ENCODE measurements at places on chromosomes 6 and 20.

GRCh38 chr20:36975099-36975818 lies 23.8 kb upstream of the SAMHD1 start:
- no peak for DNase-seq

DNA sequence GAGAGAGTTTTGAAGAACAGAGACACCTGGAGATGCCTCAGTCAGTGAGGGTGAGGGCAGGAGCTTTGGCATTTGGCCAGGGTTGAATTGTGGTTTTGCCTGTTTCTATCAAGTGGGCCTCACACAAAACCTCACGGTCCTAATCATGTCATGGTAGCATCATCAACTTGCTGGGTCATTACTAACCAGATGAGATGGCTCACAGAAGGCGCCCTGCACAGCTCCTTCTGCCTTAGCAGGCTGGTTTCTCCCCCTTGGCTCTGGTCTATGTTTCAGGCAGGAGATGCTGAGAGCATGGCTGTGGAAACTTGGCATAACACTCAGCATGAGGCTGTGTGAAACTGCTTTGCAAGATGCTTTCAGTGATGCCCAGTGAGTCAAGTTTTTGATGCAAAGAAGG lies 99.3 kb downstream of the LRRC1 start:
- peak; percentile 83 for DNase-seq

GRCh38 chr6:36297511-36297910 lies 27.7 kb downstream of the PNPLA1 start:
- DNase-seq: no peak

DNA sequence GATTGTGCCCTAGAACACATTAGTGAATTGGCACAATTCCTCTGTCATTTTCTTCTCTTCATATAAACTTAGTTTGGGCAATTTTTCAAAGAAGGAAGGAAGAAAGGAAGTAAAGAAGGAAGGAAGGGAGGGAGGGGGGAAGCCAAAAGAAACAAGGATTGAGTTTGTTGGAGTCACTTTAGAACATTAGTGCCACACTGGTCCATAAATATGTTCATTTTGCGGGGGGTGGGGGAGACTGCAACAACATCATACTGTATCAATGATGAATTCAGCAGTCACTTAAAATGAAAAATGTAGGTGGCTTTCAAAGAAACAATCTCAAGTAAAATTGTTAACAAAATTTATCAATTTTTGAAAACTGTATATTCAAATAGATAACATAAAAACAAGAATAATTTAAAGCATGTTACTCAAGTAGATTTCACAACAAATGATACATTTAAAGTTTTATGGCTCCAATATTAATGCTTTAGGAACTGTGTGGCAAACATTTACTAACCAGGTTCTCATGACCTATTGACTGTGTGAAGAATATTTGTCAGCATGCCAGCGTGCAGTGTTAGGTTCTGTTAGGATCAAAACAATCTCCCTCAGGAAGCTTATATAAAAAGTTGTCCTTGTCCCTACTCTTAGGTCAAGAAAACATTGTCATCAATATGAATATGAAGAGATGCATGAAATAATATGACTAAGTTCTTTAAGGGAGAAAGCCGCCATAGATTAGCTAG lies 208.1 kb upstream of the AGPAT4 start:
- DNase-seq: no peak

GRCh38 chr20:4766631-4767030 lies 44.9 kb downstream of the PRND start:
- no peak for DNase-seq

- DNase-seq: no peak
Measured at GRCh38 chr6:84193114-84193708, 34.2 kb downstream of the CEP162 start.

DNA sequence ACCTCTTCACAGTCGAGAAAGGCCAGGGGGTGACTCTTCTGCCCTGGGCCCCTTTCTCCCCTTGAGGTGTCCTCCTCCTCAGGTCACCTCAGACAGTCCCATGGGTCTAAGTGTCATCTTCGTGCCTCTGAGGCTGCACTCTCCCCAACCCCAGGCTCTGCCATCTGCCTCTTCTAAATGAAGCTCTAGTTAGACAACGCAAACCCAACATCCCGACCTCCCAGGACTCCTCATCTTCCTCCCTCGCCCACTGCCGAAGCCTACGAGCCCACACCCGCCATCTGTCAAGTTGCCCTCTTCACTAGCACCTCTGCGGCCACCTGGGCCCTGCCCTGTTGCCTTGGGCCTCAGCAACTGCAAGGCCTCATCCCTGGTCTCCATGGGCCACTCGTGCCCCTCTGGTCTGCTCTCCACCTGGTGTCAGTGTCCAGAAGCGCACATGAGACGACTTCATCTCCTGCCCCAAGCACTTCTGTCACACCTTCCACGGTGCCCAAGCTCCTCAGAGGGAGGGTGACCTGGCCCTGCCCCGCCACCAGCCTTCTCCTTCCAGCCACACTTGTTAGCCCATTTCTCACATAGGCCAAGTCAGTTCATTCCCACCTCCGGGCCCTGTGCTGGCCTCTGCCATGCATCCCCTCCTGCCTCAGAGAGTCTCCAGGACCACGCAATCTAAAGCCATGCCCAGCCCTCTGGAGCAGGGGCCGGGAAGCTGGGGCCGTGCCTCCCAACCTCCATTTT lies 53.8 kb downstream of the RRBP1 start:
- DNase-seq: no peak

GRCh38 chr6:160121558-160121957 lies at the start of gene SLC22A1:
Gene SLC22A1 (plus strand): TSS chr6:160121815. CDS start chr6:160121936, 121 bp downstream.
- DNase-seq: no peak

DNA sequence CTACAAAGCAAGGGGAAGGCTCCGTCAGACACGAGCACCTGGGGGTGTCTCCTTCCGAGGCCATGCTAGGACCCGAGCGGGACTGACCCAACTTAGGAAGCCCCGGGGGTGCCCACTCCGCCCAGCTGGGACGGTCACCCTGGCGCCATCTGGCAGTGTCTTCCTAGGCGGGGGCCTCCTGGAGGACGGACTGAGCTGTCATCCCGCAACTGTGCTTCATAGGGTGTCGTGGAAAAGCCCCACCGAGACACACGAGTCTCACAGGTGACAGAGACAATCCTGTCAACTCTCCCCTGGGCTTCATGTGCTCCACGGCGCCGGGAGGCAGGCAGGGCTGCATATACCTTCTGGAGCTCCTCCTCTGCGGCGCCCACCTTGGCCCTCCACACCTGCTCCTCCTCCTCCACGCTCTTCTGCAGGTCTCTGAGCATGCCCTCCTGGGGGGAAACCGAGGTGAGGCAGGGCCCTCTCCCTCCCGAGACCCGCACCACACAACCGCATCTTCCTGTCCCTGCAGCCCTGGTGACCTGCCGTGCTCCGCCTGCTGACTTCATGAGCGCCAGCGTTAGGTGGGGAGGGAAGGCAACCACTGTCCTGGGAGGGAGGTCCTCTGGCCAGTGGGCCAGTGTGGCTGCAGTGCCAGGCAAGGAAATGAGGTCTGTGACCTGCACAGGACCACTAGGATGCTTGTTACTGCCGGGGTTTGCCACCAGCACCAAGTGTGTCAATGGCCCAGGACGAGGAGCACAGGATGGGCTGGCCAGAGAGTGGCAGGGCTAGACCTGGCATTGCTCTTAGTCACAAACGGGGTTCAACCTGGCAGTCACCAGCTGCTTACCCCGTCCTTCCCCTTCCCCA lies 50.7 kb downstream of the DSTN start:
- DNase-seq: no peak

- DNase-seq: no peak
Measured at GRCh38 chr20:32321390-32321789, 36.7 kb upstream of the ASXL1 start.

DNA sequence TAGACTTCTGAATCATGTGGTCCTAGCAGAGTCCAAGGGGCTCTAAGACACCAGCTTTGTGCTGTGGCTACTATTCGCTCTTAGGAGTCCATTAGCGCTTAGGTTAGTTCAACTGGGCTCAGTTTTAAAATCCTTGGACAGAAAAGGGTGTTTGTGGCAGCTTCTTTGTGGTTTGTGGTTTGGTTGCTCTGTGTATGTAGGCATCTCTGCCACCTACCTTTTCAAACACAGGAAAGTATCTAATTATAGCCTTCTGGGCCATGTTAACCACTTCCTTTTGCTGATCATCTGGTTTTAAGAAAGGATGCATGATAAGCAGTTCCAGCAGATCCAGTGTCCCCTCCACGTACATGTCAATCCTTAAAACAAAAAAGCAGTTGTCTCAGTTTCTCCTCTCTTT lies 10.8 kb downstream of the GSTA4 start:
- no peak for DNase-seq

- peak; percentile 25 for DNase-seq
Measured at GRCh38 chr6:18962361-18962905, 575.3 kb downstream of the RNF144B start.

DNA sequence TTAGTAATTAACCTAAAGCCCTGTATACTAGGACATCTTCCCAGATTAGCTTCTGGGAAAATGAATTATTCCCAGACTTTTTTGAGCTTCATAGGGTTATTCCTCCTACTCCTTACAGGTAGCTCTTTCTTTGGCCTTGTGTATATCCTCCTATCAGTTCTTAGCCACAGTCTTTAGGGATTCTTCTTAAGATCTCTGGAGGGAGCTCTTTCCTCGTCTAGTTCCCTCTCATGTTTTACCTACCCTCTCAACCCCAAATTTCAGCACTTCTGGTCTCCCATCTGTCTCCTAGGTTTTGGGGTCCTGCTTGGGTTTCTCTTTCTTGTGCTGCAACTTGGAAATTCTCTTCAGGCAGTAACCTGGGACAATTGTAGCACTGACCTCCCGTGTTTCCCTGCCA lies 46.4 kb upstream of the SLC35B3 start:
- peak; percentile 20 for DNase-seq

DNA sequence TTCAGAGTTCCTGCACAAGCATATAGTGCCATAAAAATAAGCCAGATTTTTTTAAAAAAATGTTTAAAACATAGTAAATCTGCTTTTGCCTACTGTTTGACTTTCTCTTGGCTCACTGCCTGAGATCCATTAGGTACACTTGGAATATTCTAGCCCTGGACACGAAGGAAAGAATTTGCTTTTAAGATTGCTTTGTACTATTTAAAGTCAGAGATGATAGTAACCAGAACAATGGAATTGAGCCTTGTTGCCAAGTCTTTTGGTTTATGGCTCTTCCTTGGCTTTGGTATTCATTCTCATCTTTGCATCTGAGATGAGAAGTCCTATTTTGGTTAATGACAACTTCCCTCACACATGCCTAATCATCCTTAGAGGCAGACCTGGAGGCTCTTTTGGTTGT lies 32.4 kb downstream of the CNR1 start:
- no peak for DNase-seq

- no peak for DNase-seq
Measured at GRCh38 chr6:159679091-159680077, 13.7 kb downstream of the SOD2 start.

GRCh38 chr6:136586295-136586694 lies 36.1 kb upstream of the MAP7 start:
- no peak for DNase-seq

DNA sequence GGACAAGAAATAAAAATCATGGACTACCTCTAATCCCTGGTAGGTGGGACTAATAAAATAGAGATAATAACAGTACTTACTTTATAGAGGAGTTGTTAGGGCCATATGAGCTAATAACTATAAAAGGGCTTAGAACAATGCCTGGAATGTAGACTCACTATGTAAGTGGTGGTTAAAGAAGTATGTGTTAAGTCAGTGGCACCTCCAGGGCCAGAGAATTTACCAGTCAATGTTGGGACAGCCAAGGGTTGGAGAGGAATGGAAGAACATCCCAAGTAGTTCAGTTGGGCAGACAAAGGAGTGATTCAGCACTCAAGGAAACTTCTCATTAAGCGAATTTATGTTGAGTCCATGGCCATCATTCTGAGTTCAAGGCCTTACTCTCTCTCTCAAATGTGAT lies 116.8 kb downstream of the OTOR start:
- no peak for DNase-seq

DNA sequence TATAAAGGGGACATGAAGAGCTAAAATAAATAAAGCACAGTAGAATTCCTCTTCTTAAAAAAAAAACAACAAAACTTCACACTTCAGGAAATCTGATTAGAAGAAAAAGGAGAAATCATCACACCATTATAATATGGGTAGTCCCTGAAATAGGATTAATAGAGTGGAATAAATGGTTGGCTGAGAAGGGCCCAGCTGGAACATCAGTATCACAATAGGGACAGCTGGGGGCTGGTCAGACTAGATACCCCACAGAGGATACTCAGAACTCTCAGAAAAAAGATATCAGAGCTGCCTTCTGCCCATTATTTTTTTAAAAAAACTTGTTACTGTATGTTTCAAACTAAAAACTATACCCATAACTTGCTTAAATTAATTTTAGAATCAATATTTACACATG lies 75.2 kb downstream of the DST start:
- no peak for DNase-seq

GRCh38 chr6:106502559-106502958 lies 126.7 kb downstream of the RTN4IP1 start:
- no peak for DNase-seq

- no peak for DNase-seq
Measured at GRCh38 chr6:52299653-52300052, 15.1 kb upstream of the MCM3 start.

DNA sequence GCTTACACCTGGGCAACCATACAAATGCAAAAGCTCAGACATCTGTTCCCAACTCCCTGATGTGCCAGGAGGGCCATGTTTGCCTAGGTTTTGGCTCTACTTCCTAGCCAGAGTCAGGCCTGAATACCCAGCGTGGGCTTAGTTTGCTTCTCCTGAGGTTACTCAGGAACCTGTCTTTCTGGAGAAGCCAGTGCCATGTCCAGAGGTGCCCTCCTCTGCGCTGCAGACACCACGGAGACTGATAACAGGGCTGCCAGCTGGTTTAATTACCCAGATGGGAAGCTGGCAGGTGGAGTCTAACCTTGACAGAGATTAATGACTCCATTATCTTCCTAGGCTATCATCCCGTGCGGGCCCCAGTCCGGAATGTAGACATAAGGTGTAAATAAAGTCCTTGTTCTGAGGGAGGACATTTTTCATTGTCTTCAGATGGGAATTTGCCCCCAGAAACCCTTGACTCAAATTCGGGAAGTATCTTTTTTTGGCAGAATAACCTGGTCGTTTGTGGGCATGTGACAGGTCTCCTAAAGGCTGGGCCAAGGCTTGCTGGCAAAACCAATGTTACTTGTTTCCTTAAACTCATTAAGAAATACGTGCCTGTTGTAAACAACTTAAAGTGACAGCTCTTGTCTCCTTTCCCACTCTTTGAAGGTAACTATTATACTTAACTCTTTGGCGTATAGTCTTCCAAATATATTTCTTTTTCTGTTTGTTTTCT lies 29.2 kb upstream of the ZNFX1 start:
- DNase-seq: peak; percentile 92

DNA sequence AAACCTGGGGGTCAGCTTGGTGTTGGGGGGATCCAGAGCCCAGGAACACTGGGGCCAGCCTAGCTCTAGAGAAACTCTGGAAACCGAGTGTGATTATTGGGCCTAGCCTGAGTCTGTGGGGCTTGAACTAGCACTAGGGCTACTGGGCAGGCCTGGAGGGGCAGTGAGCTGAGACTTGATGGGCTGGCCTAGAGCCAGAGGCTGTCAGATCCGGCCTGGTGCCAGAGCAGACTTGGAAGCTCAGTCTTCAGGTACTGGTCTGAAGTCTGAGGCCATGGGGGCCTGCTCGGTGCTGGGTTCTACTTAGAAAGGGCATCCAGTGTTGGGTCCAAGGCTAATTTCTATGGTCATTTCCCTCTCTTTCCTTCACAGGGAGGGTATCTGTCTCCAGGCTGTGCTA lies 2.7 kb downstream of the DEFB112 start:
- no peak for DNase-seq
